H9 (cell line): ENCODE measurements at places on chromosomes 2 and 18. TPM values are rescaled to one million over a fixed set of nuclear protein-coding genes. Genes with fewer than 3 reads are reported as not detected.

DNA sequence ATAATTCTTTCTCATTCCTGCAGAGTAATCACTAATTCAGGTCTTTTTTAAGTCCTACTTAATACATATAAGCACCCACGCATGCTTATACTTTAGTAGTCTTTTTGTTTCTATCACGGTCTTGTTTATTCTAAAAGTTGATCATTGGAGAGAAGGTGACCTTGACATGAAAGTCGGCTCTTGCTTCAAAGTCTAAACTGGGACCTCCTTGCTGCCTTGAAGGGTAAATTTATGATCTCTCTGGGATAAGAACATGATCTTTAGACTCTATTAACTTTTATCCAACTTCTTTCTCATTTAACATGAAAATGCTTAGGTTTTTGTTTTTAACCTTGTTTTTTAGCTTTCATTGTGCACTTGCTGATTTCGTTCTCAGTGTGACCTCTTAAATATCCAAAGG is 792.3 kb downstream of the DPP10 start:
- no peak for DNase-seq

GRCh38 chr2:68420254-68420910 is 46.7 kb downstream of the FBXO48 start:
- DNase-seq = no peak

GRCh38 chr2:178066890-178067669 is 5.5 kb downstream of the PDE11A start:
- no peak for DNase-seq

The SDC1 gene
- total RNA-seq = 22.3 and 25.1 TPM in 2 replicates

GRCh38 chr2:19529677-19530076 is 171.3 kb upstream of the OSR1 start:
- DNase-seq = no peak

DNA sequence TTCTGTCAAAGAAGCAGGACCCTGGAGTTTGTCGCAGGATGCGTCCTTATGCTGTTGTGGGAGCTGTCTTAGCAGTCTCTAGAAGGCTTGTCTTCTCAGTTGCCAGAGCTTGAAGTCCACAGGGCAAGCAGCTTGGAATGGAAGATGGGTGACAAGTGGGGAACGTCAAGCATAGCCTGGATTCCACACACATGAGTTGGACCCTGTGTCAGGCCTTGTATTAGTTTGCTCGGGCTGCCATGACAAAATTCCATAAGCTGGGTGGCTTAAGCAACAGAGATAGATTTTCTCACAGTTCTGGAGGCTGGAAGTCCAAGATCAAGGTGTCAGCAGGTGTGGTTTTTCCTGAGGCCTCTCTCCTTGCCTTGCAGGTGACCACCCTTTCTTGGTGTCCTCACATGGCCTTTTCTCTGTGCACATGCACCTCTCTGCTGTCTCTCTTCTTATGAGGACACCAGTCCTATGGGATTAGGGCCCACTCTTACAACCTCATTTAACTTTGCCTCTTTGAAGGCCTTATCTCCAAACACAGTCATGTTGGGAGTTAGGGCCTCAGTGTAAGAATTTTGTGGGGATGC is 51.3 kb downstream of the THNSL2 start:
- DNase-seq = peak; percentile 8

The PIKFYVE gene
- total RNA-seq = 25.7 and 27.2 TPM in 2 replicates

- no peak for DNase-seq
Measured at GRCh38 chr18:26642440-26643348, 94.3 kb upstream of the KCTD1 start.
